ENCODE measurements at places on chromosomes 6 and 20. TPM values are rescaled to one million over a fixed set of nuclear protein-coding genes. Genes with fewer than 3 reads are reported as not detected.

DNA sequence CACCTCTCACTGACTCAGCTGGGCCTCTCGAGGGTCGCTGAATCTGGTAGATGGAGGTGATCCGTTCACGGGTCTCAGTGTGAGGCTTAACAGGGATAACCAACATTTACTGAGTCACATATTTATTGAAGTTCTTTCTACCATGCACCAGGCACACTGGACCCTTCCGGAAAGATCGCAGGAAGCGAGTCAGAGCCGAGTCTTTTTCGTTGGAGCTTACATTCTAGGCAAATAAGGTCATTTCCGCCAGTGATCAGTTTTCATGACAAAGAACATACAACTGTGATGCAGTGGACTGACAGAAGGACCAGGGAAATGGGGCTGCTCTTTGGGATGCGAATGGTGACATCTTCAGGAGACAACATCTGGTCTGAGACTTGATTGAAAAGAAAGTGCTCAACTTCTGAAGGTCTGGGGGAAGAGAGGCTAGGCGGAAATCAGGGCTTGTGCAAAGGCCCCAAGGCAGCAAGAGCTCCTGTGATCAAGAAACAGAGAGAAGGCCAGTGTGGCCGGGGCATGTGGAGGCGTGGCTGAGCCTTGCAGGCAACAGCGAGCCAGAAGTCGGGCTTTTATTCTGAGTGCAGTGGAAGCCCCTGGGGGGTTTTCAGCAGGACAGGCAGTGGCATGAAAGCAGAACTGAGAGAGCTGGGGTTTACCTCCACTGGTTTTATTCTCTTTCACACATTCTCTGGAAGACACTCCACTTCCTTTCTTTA lies 56.7 kb downstream of the APCDD1L start:
- no peak for DNase-seq

Gene VWA7
- 5.2 TPM for total RNA-seq

- DNase-seq = no peak
These were observed 66.4 kb downstream of the PKHD1 start for GRCh38 chr6:52020945-52021570.

Gene EYS
- not detected for total RNA-seq

DNA sequence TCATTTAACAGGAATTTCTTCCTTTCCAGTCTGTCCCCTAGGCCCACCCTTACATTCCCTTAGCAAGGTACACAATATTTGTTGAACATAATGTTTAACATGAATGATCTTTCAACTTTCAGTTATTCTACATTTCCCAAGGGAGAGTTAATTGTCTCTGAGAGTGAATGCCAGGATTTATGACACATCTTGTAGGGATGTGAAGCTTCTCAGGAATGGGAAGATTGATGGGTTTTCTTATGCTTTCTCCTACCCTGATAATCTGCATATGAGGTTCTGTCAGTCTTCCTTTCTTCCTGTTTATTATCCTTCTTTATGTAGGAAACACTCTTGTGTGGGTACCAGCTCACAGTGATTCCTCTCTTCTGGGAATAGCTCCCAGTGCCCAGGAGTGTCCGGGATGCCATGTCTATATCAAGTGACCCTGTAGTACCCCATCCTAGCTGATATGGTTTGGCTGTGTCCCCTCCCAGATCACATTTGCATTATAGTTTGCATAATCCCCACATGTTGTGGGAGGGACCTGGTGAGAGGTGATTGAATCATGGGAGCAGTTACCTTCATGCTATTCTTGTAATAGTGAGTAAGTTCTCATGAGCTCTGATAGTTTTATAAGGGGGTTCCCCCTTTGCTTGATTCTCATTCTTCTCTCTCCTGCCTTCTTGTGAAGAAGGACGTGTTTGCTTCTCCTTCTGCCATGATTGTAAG lies 7.1 kb upstream of the FYN start:
- DNase-seq = no peak

- DNase-seq = no peak
These were observed 48.5 kb downstream of the KIF13A start for GRCh38 chr6:17938901-17939300.
